Esophagus squamous epithelium (tissue), 5 donors: ENCODE measurements at places on chromosomes 6 and 20. TPM values are rescaled to one million over a fixed set of nuclear protein-coding genes. Genes with fewer than 3 reads are reported as not detected.

The TBXT gene
- total RNA-seq = not detected

The CCN5 gene
- 83.9 TPM for total RNA-seq

The RSPO4 gene
- not detected for total RNA-seq

The CLPSL1 gene
- not detected for total RNA-seq

The NKAIN2 gene
- not detected for total RNA-seq

The OR2B6 gene
- total RNA-seq = not detected

The PSORS1C1 gene
- total RNA-seq = 1.0 TPM

The TMEM14B gene
- 64.5 TPM for total RNA-seq

The CSNK2B gene
- 180 TPM for total RNA-seq

The TGM3 gene
- total RNA-seq = 1,413 TPM

The ZNF335 gene
- 17.9 TPM for total RNA-seq

The GSTA2 gene
- not detected for total RNA-seq

The CYP39A1 gene
- total RNA-seq = 9.2 TPM

The DEFB121 gene
- not detected for total RNA-seq

The TAGAP gene
- total RNA-seq = 0.83 TPM

The BTN1A1 gene
- not detected for total RNA-seq

The MPIG6B gene
- total RNA-seq = 0.57 TPM

The C4A gene
- 11.8 TPM for total RNA-seq

The KCNQ2 gene
- not detected for total RNA-seq

The PPIL6 gene
- 6.1 TPM for total RNA-seq

The PHACTR1 gene
- 4.2 TPM for total RNA-seq

The TASP1 gene
- total RNA-seq = 9.2 TPM

The MOG gene
- not detected for total RNA-seq

The LY6G6D gene
- not detected for total RNA-seq

The RBM24 gene
- 0.61 TPM for total RNA-seq

The GSTA3 gene
- not detected for total RNA-seq

The C4B gene
- total RNA-seq = 7.2 TPM

The RAB44 gene
- total RNA-seq = 0.18 TPM

The C6orf52 gene
- not detected for total RNA-seq

The PROCR gene
- 2.5 TPM for total RNA-seq

The IRF4 gene
- 1.9 TPM for total RNA-seq

The C20orf204 gene
- 0.57 TPM for total RNA-seq

The CLVS2 gene
- total RNA-seq = under 0.01 TPM

The DDO gene
- total RNA-seq = 0.79 TPM

The MICB gene
- total RNA-seq = 2.6 TPM

The PRRT1 gene
- total RNA-seq = 0.57 TPM

The RSPO3 gene
- total RNA-seq = 1.6 TPM

The EYA2 gene
- total RNA-seq = 16.9 TPM

The WTAP gene
- 75.7 TPM for total RNA-seq
